ENCODE measurements at places on chromosomes 16 and 17. TPM values are rescaled to one million over a fixed set of nuclear protein-coding genes. Genes with fewer than 3 reads are reported as not detected.

- DNase-seq = no peak
Observed at GRCh38 chr16:88979353-88980015, 2.5 kb upstream of the CBFA2T3 start.

DNA sequence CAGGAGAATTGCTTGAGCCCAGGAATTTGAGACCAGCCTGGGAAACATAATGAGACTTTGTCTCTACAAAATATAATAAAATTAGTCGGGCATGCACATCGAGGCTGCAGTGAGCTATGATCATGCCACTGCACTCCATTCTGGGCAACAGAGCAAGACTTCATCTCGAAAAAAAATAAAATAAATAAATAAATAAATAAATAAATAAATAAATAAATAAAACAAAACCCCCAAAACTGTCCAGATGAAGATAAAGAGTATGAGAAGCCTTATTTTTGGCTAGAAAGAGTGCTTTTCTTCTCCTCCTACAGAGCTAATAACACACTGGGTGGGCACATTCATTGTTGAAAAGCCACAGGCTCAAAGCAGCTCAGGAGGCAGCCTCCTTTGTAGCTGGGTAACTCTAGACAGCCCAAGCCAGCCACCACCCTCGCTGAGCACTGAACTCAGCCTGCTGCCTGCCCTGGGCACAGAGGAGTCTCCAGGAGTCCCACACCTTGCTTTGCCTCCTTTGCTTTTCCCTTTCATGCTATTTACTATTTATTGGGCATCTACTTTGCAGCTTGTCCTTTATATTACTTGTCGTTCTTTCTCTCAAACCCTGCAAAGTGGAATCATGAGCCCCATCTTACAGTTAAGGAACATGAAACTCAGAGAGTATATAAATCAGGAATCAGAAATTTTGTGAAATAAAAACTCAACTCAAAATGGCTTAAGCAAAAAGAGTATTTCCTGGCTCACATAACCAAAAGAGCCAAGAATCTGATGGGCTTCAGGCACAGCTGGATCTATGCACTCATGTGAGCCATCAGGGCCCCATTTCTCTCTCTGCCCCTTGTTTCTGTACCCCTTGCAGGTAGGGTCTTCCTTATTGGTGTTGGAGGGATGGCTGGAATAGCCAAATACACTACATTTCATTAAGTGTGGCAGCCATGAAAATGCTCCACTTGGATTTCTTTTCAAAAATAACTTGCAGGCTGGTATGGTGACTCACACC is 18.1 kb upstream of the C16orf87 start:
- DNase-seq = no peak

- DNase-seq = no peak
Observed at GRCh38 chr16:21103941-21104860, 46.4 kb downstream of the DNAH3 start.

DNA sequence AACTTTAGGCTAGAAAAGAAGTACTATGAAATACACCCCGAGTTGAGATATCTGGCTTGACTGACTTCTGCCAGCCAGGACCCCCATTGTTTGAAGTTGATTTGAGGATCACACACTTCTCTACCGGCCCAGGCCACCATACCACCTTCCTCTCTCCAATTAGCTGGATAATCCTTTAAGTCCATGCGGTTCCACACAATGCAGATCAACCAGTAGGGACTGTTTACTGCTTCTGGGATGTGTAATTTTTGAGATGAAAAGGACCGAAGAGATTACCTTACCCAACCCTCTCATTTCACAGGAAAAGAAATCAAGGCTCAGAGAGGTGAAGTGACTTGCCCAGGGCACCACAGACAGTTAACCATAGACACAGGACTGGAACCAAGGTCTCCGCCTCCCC is 20.5 kb downstream of the ERN1 start:
- no peak for DNase-seq

DNA sequence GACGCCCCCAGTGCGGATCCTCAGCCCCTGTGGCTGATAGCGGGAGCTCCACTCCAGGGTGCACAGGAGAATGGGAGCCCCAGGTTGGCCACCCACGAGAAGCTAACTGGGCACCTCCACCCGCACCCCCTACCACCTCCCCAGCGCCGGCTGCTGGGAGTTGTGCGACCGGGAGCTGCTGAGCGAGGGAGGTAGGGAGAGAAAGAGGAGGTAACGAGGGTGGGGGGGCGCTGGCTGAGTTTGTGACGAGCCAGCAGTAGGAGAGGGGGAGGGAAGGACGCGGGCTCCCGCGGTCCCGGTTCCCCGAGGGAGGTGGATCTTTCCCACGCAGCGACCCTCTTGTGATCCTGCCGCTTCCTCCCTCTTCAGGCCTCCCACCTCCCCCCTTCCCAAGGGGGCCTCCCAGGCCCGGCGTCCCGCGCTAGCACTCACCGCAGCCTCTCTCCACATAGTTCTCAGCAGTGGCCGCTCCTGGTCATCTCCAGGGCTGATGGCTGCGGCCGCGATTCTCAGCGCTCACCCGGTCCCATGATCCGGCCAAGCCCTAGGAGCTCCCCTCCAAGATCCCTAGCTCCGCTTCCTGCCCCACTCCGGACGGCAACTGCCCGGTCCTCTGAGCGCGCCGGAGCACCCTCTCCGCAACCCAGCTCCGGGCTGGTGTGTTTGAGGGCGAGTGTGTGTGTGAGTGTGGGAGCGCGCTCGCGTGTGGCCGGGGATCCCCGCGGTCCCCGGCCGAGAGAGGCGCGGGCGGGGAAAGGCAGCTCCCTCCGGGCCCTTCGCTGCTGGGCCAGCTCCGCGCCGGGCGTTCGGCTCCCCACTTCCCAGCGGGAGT is at the start of gene GRIN2A:
Gene GRIN2A (minus strand): TSS at position 207 of the 832 bp plus-strand sequence. CDS start 2,017 bp downstream, outside the sequence.
- DNase-seq = no peak

DNA sequence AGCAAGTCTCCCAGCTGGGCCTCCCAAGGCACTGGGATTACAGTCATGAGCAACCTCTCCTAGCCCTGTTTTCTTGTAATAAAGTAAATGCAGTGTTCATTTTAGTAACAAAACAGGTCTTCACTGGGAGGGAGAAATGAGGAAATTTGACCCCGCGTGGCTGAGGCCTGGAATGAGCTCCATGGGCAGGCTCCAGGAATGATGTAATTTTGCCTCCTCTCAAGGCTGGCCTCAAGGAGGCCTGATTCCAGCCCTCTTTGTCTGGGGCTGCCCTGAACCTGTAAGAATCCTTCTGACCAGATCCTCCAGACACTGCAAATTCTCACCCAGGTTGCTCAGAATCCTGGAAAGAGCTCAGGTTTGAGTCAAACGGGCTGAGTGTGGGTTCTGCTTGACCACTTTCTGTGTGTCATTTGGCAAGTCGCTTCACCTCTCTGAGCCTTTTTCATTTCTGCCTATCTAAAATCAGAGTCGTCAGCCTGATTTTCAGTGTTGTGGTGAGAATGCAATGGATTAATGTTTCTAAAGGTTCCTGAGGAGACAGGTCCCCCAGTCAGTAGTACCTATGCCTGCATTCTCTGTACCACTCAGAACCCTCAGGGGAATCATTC is 57.1 kb downstream of the RAB11FIP4 start:
- DNase-seq = no peak

DNA sequence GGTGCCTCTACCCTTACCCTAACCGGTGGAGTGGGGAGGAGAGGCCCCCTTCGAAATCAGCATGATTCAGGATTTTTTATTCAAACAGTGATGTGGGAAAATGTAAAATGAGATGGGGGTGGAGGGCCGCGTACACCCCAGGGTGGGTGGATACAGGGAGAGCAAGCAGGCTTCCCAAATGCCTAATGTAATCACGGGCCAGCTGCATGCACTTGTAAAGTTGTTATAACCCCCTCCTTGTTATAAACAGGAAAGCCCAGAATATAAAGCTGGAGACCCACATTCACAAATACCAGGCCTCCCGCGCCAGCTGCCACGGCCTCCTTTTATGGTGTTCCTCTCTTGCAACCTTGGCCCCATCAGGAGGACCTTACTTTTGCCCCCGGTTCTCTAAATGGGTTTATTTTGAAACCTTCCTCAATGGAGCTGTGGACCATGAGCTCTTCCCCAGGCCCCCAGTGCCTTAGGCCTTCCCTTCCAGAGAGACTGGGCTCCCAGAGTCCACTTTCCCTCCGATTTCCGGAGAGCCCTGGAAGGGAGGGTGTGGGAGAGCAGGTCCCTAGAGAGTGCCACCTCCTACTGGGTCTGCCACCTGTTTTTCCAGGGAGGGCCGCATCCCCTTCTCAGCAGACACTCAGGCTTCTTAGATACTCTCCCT is 906 bp upstream of the FOXL1 start:
- DNase-seq = no peak

DNA sequence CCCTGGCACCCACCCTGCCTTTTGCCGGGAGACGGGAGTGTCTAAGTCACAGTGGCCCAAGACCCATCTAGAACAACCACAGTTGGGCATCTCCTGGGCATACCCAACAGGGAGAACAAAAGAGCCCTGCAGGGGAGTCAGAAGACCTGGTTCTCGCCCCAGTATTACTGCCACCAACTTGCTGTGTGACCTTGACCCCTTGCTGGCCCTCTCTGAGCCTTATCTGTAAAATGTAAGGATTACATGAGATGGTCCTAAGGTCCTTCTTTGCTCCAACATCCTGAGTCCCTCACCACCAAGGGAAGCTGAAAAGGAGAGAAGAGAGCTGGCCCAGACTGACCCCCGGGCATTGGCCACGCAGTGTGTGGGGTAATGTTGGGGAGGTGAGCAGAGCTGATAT is 119.0 kb downstream of the CCT6B start:
- DNase-seq = no peak

- DNase-seq = peak; percentile 90
Observed at GRCh38 chr17:74770498-74771318, 5.4 kb downstream of the NAT9 start.

DNA sequence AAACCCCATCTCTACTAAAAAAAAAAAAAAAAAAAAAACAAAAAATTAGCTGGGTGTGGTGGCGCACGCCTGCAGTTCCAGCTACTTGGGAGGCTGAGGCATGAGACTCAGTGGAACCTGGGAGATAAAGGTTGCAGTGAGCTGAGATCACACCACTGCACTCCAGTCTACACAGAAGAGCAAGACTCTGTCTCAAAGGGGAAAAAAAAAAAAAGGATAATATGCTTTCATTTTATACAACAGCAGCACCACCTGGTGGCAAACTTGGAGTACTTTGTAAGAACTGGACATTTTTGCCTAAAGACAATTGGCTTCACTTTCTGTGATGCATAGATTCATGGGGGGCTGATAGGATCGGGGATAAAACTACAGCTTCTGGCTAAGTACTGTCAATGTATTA is 8.5 kb downstream of the CHTF8 start:
- DNase-seq = no peak

- DNase-seq = no peak
Observed at GRCh38 chr16:74999219-74999608, 390 bp downstream of the ZNRF1 start.

- DNase-seq = no peak
Observed at GRCh38 chr16:1614456-1615102, 2.4 kb downstream of the CRAMP1 start.

- no peak for DNase-seq
Observed at GRCh38 chr16:84686707-84687298, 13.0 kb upstream of the USP10 start.

DNA sequence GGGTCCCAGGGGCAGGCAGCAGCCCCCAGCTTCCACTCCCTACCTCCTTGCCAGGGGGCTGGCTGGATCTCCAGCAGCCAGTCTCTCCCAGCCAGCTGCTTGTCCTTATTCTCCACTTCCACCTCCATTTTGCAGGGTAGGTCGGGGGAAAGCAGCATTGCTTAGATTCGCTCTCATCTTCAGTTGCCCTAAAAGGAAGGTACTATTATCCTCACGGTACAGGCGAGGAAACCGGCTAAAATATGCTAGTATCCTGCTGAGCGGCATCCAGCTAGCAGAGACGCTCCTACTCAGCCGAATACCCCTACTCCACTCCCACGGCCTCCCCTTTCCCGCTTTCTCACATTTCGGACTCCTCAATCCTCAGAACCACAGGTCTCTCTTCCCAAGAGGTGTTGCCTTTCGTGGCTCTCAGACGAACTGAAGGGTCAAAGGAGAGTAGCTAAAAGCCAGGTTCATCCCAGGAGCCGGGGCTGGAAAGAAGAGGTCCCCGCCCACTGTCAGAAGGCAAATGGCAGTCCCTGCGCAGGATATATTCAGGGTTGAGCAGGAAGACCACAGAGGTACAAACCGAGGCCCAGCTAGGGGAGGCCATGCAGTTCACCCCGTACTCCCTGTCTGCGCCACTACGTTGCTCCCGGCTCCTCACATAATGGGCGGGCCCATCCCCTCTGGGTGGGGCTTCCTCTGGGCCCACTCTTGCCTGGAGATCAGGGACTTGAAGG is 1.7 kb upstream of the RAB11FIP4 start:
- DNase-seq = no peak

- DNase-seq = no peak
Observed at GRCh38 chr16:78436846-78437245, 337.4 kb downstream of the WWOX start.

- DNase-seq = no peak
Observed at GRCh38 chr17:19502517-19502916, 31.1 kb upstream of the SLC47A1 start.

GRCh38 chr16:89199241-89200123 is 855 bp downstream of the SLC22A31 start:
- DNase-seq = peak; percentile 32

DNA sequence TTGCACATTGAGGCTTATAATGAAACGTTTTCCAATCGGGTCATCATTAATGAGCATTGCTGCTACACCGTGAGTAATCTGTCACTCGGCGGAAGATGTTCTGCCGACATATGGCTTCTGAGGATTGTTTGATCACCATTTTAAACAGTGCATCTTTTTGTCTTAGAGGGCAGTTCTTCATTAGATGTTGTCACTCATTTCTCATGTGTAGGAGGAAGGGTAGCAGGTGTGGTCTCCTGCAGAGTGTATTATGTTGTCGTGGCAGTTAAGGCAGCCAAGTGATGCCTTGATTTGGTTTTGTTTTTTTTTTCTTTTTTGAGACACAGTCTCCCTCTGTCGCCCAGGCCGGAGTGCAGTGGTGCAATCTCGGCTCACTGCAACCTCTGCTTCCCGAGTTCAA is 50.5 kb downstream of the SEC14L1 start:
- no peak for DNase-seq

GRCh38 chr17:46776298-46777005 is 42.0 kb downstream of the WNT3 start:
- DNase-seq = no peak

DNA sequence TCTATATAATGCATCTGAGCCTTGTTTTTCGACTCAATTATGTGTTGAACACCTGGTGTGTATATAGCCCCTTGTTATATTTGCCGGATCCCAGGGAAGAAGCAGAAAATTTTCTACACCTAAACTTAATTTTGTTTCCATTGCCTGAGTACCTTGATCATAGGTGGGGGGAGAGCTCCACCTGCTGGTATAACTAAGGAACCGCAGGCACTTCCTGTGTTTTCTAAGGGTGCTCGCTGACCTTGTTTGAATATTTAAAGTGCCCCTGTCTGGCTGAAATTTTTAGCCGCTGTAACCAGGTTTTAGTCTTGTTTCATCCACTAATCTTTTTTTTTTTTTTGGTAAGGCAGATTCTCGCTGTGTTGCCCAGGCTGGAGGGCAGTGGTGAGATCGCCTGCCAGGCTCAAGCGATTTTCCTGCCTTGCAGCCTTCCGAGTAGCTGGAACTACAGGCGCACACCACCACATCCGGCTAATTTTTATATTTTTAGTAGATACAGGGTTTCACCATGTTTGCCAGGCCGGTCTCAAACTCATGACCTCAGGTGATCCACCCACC is 6.5 kb upstream of the NUBP1 start:
- DNase-seq = no peak

- no peak for DNase-seq
Observed at GRCh38 chr17:8948462-8948861, 17.0 kb downstream of the PIK3R5 start.

- no peak for DNase-seq
Observed at GRCh38 chr16:65319621-65320231, 197.9 kb upstream of the CDH11 start.

Gene PTX4
- not detected for total RNA-seq

Gene OR3A3
- not detected for total RNA-seq

Gene MFSD6L
- 0.11 TPM for total RNA-seq

Gene CX3CL1
- total RNA-seq = 15.2 TPM

Gene CSH1
- total RNA-seq = not detected

Data from Right ventricle myocardium inferior (tissue), 1 donor.